Epithelial cell of alveolus of lung (primary cell): ENCODE measurements at places on chromosomes 4 and X. TPM values are rescaled to one million over a fixed set of nuclear protein-coding genes. Genes with fewer than 3 reads are reported as not detected.

BRCC3 gene
- 6.5 and 8.2 TPM in 2 replicates for total RNA-seq

SMIM31 gene
- not detected in 2 replicates for total RNA-seq

TCEAL5 gene
- not detected in 2 replicates for total RNA-seq

AMBN gene
- total RNA-seq: not detected in 2 replicates

PROM1 gene
- not detected in 2 replicates for total RNA-seq

CPE gene
- 39.7 and 42.9 TPM in 2 replicates for total RNA-seq

MAGEA10 gene
- not detected in 2 replicates for total RNA-seq

LRIT3 gene
- total RNA-seq: under 0.01 TPM in 1 of 2 replicates, not detected in the other

CACNA1F gene
- total RNA-seq: not detected in 2 replicates

DRP2 gene
- 0.80 and 1.3 TPM in 2 replicates for total RNA-seq

MAB21L2 gene
- total RNA-seq: 0.26 TPM in 1 of 2 replicates, not detected in the other

CT45A1 gene
- total RNA-seq: not detected in 2 replicates

RPL9 gene
- total RNA-seq: 4,418 and 7,032 TPM in 2 replicates

POLN gene
- 0.65 and 0.96 TPM in 2 replicates for total RNA-seq

ETNPPL gene
- not detected in 2 replicates for total RNA-seq

TMEM150C gene
- 0.78 and 5.0 TPM in 2 replicates for total RNA-seq

CT45A10 gene
- not detected in 2 replicates for total RNA-seq

TRIM75 gene
- total RNA-seq: not detected in 2 replicates

KCNIP4 gene
- under 0.01 TPM in 1 of 2 replicates, not detected in the other for total RNA-seq

HERC5 gene
- total RNA-seq: 0.08 and 3.0 TPM in 2 replicates

NHSL2 gene
- 0.32 and 0.78 TPM in 2 replicates for total RNA-seq

CCDC110 gene
- 0.88 and 1.2 TPM in 2 replicates for total RNA-seq

PHKA2 gene
- 6.7 and 7.9 TPM in 2 replicates for total RNA-seq

MXRA5 gene
- total RNA-seq: 1.9 and 30.0 TPM in 2 replicates

EGF gene
- 0.08 and 0.13 TPM in 2 replicates for total RNA-seq
